Inflammatory macrophage (primary cell): ENCODE measurements at places on chromosomes 13 and 19.

DNA sequence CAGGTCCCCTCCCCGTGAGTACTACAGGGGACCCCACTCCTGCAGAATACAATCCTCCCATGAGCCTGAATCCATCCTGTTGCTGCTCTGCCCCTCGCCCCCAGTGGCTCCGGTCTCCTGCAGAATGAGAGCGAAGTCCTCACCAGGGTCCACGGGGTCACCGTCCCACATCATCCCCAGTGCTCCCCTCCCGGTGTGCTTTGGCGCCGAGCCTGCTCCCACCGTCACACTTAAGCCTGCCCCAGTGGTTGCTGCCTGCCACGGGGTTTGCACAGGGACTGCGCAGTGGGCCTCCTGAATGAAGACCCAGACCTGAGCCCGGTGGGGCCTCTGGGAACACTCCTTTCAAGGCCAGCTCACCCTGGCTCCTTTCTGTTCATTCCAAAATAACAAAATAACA lies 30.5 kb downstream of the NKPD1 start:
- DNase-seq, result no peak

GRCh38 chr19:41264581-41265394 lies 616 bp downstream of the HNRNPUL1 start:
- DNase-seq, result peak; percentile 5

- DNase-seq, result no peak
Observed at GRCh38 chr19:5978606-5979552, 939 bp upstream of the RANBP3 start.

GRCh38 chr19:46841458-46842083 lies 9.1 kb downstream of the AP2S1 start:
- no peak for DNase-seq

DNA sequence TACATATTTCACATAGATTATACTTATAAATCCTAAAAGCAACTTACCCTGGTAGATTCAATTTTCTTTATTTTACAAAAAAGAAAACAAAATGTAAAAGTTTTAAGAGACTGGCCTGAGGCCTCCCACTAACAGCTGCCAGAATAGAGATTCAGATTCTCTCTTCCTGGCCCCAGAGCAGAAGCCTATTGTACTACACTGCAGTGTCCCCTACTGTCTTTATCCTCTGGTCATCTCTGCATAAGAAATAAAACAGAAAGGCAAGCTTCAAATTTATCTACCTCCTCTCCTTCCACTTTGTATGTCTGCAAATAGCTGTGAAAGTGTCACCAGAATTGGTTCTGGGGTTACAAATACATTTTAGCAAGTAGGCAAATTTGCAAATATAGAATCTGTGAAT lies 1004.1 kb upstream of the PCDH9 start:
- DNase-seq, result no peak
